ENCODE measurements at places on chromosomes 1 and 21.
A peak's percentile ranks its signal among the peaks of the same experiment; 100 is the strongest.

- no peak for DNase-seq
These were observed 1.8 kb downstream of the ATP2B4 start for GRCh38 chr1:203628201-203629015.

GRCh38 chr1:101238031-101238628, 1.3 kb downstream of the S1PR1 start:
- DNase-seq: peak; percentile 74

- no peak for DNase-seq
These were observed 116.5 kb downstream of the TMEM53 start for GRCh38 chr1:44557778-44558177.

DNA sequence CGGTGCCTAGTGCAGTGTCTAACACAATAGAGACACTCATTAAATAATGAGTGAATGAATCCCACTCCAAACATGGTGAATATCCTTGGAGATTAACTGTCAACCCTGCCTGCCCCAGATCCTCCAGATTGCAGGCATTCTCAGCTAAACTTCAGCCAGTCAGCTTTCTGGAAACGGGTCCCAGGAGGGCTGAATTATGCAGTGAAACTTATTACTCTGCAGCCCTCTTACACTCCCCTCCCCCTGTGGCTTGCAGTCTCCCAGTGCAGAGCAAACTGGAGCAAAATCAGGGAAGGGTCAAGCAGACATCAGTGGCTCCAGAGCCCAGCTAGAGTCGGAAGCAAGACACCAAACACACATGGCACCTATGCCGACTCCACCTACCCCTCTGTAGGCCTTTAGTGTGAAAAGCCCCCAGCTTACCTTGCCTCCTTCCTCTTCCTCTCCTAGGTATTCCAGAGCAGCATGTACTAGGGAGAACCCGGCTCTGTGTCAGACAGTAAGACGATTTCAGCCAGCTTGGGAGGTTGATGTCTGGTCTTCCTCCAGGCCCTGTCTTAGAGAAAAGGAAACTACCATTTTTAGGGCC, 6.5 kb upstream of the RGS16 start:
- no peak for DNase-seq

- DNase-seq: no peak
These were observed 115.1 kb upstream of the JUN start for GRCh38 chr1:58898739-58899586.

- DNase-seq: no peak
These were observed 61.2 kb downstream of the EDARADD start for GRCh38 chr1:236455243-236455642.

DNA sequence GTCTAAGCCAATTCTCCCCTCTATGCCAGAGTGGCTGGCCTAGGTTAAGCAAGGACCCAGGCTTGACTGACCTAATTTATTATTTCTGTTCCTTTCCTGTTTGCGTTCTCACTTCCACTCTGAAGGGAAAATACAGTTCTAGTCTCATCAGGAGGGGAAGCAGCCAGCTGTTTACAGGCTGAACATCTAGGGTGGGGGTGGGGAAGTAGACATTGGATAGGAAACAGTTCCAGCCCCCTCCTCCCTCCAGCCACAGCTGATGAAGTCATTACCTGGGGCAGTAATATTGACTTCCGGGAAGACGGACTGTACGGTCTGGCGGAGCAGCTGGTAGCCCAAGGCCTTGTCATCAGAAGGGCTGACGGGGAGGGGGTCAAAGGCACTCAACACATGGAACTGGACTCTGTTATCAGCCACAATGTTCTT, 17.6 kb downstream of the PM20D1 start:
- no peak for DNase-seq

GRCh38 chr21:36186506-36187399, 30.1 kb downstream of the DOP1B start:
- DNase-seq: no peak

DNA sequence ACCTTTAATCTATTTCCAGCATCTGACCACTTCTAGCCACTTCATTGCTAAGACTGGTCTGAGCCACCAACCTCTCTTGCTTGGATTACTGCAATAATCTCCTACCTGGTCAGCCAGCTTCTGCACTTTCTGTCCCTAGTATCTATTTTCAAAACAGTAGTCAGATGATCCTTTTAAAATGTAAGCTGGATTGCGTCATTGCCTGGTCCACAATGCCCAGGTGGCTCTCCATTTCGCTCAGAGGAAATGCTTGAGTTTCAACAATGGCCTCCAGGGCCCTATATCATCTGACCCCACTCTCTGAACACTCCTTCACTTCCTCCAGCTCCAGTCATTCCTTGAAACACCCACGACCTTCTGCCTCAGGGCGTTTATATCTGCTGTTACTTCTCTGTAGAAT, 2.3 kb downstream of the FYB2 start:
- no peak for DNase-seq

GRCh38 chr1:177132141-177132540, 32.4 kb downstream of the ASTN1 start:
- no peak for DNase-seq

DNA sequence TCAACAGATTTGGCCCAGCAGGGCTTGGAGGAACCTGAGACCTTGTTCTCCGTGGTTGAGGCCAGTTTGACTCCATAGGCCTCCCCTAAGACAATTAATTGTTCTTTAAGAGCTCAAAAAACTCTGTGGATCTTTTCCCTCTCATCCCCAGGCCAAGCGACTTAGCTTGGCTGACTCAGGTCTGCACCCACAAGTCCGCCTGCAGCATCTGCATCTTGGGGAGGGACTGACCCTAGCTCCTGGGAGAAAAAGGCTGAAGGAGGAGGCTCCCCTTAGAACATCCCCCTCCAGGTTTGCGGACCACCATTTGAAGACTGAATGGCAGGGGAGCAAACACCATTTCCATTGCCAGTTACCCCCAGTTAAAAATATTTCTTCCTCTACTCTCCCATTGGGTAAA, 1.5 kb upstream of the HES2 start:
- no peak for DNase-seq

Measured in stimulated activated CD4-positive, alpha-beta T cell treated with anti-CD3 and anti-CD28 coated beads, Interleukin-2, amount 100 ng/mL, for 4 hours (primary cell).